ENCODE measurements at places on chromosomes 13 and 19.
A peak's percentile ranks its signal among the peaks of the same experiment; 100 is the strongest.

GRCh38 chr13:109156181-109156935 is 526.9 kb downstream of the MYO16 start:
- DNase-seq: no peak

DNA sequence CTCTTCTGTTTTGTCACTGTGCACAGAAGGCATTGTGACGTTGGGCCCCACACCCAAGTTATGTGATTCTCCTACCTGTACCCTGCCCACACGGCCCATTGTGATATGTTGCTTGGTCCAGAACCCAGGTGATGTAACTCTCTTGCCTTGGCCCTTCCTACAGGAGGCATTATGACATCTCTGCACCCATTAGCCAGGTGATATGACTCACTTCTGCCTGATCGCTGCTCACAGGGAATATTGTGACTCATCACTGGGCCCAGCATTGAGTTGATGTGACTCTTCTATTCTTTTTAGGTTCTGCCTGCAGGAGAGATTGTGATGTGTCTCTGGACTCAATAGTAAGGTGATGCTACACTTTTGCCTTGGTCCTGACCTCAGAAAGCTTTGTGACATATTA is 65.4 kb upstream of the ZNF91 start:
- no peak for DNase-seq

DNA sequence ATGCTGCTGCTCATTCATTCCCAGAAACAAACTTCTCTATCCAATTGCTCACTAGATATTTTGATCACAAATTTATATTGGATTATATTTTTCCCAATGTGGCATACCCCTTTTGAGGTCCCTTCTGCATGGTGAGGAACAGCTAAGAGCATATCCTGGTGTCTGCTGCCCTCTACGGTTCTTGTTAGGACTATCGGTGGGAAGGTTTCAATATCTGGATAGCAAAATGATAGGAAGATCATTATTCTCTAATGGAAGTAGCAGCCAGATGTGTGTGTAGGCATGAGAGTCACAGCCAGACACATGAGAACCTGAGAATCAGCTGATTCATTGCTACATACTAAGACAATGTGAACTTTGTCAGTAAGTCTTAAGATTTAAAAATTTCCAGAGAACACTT is 1422.4 kb upstream of the MIR17HG start:
- DNase-seq: no peak

DNA sequence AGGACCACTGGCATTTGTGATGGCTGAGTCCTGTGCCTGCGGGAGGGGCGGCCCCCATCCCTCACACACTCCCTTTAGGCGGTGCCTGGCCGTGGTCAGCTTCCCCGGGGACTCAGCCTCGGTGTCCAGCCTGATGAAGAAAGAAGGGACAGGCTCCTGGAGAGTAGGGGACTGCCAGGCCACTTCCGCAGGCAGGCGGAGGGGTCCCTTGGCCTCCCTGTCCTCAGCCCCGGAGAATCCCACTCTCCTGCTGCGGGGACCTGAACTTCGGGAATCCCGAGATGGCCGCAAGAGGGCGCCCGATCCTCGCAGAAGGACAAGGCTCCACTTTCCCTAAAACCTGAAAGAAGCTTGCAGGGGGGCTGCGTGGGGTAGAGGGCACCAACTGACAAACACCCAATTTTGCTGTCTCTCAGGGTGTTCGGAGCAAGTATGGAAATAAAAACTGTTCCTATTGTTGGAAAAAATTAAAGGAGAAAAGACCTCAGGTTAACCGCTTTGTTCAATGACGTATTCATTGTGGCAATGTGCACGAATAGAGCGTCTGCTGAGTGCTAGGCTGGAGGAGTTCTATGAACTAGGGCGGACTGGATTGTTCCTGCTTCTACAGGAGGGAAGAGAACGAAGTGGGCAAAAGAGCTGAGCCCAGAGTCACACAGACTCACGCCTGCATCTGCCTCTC is 297.3 kb downstream of the ZNF536 start:
- peak; percentile 48 for DNase-seq

GRCh38 chr19:33859016-33859415 is 62.3 kb downstream of the KCTD15 start:
- DNase-seq: no peak

DNA sequence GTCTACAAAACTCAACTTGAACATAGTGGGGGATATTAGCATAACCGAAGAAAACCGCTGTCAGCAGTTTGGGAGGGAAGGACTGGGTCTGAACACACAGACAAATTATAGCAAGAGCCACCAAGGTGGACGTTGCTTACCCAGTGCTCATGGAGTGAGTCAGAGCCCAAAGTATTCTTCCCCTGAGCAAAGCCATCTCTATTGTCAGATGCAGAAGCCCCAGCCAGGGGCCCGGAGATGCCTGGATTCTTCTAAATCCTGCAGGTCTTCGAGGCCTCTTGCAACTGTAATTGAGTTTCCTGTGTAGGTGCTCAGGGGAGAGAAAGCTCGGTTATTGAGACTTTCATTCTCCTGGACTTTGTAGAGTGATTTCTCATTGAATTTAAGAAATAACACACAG is 384.5 kb downstream of the IRS2 start:
- no peak for DNase-seq

DNA sequence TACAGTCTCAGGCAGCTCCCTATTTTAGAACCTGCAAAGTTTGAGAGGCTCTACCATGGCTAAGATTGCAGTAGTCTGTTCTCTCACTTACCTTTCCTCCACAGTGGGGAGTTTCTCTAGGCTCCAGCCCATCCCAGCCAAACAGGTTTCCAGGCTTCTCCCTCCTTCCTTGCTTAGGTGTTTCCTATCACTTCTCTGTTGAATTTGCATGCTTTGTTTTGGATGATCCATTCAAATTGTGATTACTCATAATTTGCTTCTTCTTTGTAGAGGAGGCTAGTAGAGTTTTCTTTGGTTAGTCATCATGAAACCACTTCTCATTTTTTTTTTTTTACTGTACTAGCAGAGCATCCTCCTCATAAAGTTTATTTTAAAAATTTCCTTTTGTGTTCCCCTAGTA is 1242.2 kb upstream of the MIR17HG start:
- no peak for DNase-seq

DNA sequence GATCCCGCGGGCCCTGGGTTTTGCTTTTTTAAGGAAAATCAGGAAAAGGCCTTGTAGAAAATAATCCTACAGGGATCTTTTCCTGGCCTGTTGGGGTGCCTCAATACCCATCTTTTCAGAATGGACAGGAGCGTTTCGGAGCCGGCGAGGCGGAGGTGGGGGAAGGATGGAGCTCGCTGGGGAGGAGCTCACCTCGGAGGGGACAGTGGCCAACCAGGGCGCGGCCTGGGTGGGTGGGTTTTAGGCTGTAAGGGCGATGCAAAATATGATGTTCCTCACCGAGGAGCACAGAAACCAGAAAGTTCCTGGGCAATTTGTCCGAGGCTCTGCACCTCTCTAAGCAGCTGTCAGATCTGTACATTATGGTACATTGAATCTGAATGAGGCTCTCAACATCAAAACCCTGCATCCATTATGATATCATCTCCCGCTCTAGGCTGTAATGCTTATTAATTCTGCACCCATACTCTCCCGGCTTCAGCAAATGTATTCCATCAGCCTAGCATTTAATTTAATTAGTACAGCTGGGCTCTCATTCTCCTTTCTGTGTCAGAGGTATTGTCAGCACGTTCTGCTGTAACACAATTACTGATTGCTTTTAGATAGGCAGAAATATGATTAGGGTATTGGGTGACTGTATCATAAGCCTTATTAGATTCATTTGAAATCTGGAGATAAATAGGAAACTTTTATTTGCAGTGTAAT is 90.3 kb upstream of the SOX1 start:
- DNase-seq: no peak

DNA sequence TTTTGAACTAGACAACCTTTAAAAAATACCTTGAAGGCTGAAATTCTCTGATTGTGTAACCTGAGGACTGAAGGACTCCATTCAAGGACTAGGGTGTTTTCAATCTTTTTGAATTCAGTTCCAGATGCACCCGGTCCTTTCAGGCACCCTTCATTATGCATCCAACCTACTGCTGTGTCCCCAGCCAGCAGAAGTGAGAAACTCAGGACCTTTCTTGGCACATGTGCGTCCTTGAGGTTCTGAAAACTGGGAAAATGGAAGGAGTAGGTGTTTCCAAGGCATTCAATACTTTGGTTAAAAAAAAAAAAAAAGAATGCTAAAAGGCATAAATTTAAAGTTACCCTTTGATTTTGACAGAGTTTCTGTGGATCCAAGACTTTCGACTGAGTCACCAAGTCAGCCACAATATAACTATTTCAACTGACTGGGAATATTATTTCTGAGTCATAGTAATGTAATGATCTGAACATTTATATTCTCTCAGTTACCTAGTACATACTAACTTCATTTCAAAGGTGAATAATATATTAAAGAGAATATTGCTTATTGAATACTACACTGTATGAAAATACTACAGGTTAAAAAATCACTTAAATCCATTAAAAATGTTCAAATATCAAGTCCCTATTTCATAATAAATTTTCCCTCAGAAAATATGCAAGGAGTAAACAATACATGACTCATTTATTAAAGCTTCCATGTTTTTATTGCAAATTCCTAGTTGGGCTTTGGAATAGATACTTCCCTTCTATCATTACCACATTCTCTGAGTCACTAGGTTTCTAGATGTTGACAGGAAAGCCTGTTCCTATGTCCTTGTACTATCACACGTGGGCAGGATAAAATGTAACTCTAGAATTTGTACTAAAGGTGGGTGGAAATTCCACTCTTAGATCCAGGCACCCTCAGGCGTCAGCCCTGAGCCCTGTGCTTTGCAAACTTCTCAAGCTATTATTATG is 2.4 kb upstream of the ITGBL1 start:
- no peak for DNase-seq

DNA sequence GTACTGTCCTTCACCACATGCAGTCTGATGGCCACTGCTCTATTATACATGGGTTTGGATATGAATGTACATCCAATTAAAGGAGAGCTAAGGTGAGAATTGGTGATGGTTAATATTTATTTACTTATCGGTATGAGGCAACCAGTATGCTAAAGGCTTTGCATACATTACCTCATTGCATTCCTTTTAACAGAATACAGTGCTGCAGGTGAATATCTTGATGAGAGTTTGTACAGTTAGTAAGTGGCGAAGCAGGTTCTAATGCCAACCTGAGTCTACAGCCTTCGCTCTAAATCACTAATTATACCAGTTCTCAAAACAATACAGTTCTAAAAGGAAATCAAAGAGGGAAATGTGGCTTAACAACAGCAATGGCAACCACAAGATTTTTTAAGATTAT is 284.1 kb downstream of the ITGBL1 start:
- no peak for DNase-seq
